ENCODE measurements at places on chromosomes 4 and X.

DNA sequence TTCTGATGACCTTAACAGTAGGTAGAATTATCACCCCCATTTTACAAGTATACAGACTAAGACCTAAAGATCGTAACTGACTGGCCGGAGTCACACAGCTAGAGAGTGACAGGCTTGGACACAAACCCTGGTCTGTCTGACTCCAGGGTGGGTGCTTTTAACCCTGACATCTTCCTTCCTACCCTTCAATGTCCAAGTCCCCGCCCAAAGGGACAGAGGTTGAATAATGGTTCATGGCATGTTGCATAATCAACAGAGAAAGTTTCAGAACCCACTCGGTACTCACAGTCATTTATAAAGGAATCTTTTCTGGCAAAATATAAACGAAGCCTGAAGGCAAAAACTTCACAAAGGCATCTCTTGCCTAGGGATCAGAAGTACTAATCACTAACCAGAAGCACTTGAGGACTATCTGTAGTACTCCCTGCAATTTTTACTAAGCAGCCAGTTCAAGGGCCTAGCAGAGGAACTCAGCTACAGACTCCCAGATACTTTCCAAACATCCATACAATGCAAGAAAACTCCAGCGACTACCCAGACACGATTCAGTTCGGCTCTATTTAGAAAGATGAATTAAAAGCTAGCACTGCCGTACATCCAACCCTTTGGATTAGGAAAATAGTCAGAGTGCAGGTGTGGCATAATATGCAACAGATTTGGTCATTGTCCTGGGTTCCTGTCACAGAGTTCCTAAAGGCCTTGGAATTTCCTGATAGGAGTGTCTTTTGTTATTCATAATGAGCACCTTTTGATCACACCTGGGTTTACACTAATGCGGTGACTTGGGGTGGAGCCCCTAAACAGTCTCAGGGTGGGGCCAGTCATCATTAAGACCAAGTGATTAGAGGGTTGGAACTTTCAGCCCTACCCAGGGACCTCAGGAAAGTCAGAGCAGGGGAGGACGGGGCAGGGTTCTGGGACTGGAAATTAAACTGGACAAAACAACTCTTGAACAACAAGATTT lies 44.0 kb downstream of the RELL1 start:
- no peak for DNase-seq

GRCh38 chr4:119841361-119841760 lies 212.8 kb upstream of the PDE5A start:
- no peak for DNase-seq

- DNase-seq = no peak
Measured at GRCh38 chr4:48667148-48667547, 112.9 kb downstream of the FRYL start.

DNA sequence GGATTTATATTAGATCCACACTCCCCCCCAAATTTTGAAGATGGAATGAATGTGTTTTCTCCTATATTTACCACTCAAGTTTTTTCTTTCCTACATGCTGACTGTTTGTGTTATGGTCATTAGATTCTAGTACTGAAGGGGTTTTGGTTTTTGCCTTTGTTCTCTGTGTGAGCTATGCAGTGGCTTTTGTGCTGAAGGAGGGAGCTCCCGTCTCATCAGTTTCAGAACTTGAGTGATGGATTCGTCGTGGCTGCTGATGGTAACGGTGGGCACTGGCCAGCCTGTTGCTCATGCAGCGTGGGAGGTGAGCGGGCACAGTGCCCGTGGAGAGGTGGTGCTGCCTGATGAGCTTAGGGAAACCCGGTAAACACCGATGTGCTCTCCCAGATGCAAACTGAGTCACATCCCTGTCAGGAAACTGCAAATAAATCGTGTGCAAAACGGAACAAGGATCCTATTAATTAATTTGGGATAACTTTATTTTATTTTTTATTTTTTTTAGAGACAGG lies 101.5 kb downstream of the SORBS2 start:
- no peak for DNase-seq

DNA sequence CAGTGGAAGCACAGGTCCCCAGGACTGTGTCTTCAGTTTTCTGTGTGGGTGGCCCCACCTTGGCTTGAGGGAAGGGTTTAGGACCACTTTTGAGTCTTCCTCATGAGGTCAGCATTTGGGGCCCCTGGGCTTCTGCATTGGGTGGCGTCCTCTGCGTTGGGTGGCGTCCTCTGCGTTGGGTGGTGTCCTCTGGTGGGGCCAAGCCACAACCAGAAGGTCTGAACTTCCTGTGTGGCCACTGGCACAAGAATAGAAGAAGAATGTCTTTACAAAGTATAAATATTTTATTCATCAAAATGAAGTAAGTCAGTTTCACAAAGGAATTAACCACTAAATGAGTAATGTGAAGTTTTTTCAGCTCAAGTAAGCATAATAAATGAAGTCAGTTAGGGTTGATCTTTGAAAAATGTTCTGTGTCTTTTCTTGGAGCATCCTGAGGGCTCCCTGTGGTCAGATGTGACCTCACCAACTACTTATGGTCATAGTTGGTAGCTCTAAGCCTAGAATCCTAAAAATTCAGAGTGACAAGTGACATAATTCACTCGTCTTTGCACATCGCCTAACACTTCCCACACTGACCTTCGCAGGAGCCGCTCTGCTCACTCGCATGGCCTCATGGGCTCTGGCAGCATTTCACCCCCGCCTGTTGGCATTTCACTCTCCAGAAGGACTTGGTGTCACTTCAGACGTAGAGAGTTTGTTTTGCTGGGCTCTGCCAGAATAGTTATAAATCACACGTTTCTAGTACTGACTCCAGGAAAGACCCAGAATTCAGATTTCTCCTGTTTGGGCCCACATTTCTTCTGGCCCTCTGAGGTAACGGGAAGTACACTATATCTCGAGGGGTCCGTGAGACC lies 39.0 kb upstream of the HGFAC start:
- no peak for DNase-seq

- no peak for DNase-seq
Measured at GRCh38 chr4:89196745-89197144, 85.4 kb downstream of the TIGD2 start.

GRCh38 chrX:120125444-120125843 lies 9.7 kb upstream of the RHOXF1 start:
- no peak for DNase-seq

- no peak for DNase-seq
Measured at GRCh38 chr4:171621646-171622045, 191.6 kb upstream of the GALNTL6 start.

- no peak for DNase-seq
Measured at GRCh38 chr4:113899271-113900070, 80.0 kb downstream of the ARSJ start.

DNA sequence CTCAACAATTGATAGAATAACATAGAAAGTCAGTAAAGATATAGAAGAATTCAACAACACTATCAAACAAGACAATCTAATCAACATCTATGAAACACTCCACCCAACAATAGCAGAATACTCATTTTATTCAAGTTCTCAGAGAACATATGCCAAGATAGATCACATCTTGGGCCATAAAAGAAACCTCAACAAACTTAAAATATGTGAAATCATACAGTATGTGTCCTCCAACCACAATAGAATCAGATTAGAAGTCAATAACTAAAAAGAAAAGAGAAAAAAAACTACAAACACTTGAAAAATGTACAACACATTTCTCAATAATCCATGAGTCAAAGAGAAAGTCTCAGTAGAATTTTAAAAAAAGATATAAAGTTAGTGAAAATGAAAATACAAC lies 78.6 kb upstream of the LDB2 start:
- no peak for DNase-seq

DNA sequence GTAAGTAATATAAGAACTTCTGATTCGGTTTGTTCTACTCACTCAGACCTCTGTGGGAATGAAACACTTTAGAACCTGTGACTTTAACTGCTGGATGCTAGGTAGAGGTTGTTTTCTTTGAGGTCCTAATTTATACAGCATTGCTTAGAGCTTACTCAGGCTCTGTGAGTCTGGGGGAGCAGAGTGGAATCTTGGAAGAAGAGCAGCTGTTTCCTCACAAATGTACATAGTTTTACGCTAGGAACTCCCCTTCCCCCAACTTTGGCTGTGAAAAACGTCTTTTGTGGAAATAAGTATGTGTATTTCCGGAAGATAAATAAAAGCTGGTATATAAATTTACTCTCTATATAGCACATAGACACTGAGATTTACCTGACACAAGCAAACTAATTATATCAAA lies 141.4 kb downstream of the NAA11 start:
- no peak for DNase-seq

GRCh38 chr4:180059216-180059881 lies 2183.9 kb upstream of the TENM3 start:
- DNase-seq = no peak

GRCh38 chrX:856566-857290 lies 226.1 kb downstream of the SHOX start:
- DNase-seq = no peak

- DNase-seq = no peak
Measured at GRCh38 chrX:134181275-134181660, 55.7 kb upstream of the CCDC160 start.

- no peak for DNase-seq
Measured at GRCh38 chr4:175671491-175671934, 140.6 kb downstream of the GPM6A start.

DNA sequence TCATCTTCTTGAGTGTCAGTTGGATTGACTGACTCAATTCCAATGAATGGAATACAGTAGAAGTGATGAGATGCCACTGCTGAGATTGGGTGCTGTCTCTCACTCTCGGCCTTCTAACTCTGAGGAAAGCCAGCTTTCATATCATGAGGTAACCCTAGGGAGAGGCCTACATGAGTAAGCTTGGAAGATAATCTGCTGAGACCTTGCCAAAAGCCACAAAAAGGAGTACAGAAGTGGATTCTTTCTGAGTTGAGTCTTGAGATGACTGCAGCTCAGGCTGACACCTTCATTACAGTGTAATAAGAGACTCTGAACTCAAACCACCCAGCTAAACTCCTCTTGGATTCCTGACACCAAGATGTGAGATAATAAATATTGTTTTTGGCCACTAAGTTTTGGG lies 537.4 kb upstream of the MAGEB18 start:
- DNase-seq = no peak

DNA sequence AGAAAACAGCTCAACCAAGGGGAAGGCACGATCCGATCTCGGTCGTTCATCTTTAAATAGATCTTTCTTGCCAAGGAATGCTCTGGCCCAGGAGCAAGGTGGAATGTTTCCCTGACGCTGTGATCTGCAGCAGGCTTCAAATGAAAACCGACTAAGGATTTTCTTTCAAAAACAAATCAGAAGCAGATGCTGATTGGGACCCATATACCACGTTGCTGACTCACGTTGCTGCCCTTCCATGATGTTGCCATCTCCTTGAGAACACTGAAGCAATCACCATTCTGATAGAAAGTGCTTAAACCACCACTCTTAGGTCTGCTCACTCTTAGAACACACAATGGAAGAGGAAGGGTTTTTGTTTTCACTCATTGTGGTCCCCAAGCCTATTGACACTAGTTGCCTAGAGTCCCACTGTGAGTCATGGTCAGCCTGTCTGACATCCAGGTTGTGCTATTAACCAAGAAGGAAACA lies 26.1 kb downstream of the LAMTOR3 start:
- no peak for DNase-seq

GRCh38 chr4:118058955-118059354 lies 24.7 kb downstream of the NDST3 start:
- DNase-seq = no peak

DNA sequence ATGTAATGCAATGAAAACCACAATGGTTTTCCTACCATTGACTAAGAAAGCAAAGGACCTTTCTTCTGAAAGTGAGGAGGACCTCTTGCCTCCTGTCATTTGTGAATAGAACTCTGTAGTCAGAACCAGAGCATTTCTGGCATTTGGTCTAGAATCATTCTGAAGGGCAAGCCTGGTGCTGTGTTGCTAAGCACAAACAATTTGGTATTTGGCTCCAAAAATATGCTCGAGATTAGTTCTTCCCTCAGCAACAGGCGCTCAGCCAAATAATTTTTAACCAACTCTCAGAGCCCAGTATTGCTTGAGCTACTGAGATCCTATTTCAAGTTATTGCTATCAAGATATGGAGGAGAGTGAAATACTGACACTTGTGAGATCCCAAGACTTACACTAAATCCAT lies 71.0 kb downstream of the SNCA start:
- no peak for DNase-seq

- DNase-seq = no peak
Measured at GRCh38 chr4:37489697-37490096, 196.5 kb downstream of the RELL1 start.

DNA sequence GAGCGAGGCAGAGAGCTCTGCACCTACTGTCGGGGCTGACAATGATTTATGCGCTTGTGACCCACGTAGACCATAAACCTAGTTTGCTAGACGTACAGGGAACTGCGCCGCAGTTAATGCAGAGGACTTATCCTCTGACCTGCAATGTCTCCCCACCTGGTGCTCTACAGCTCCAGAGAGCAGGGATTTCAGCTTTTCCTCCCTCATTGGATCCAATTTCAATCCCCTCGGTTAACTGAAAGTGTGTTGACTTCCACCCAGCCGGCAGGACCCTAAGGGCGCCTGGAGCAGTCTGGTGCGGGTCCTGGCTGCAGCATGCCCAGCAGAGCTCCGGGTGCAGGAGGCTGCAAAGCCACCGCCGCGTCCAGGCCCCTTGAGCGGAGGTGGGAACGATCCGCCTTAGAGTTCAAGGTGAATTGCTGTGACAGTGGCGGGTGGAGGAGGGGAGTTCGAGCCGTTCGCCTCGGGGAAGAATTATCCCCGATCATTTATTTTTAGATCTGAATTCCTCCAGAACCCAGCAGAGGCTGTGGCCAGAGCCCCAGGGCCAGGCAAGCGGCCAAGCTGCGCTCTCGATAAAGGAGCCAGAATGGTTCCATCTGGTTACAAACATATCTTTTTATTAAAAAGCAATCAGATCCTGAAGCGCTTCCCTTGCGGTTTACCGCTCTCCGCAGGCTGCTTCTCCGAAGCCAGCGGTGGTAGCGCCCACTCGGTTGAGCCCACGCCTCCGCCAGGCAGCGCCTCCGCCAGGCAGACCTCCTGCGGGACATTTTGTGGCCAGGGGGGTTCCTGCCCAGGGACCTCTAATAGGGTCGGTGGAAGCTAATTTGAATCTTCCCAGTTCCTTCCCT lies 66.0 kb downstream of the FBXO8 start:
- DNase-seq = no peak

DNA sequence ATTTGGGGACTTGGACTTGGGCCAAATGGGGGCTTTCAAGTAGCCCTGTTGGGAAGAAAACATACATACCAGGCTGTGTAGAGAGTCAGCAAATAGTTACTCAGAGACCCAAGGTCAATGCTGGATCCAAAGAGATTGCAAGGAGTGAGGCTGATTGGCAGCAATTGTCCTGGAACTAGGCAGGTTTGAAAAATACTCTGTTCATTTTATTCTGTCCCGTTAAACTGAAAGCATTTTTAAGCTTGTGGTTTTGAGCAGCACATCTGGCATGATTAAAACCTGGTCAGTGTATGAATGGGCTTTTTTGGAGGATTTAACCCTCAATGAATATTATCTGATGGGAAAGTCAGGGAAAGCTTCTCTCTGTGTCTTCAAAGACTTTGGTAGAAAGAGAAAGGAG lies 294.3 kb upstream of the BOD1L1 start:
- DNase-seq = no peak

- no peak for DNase-seq
Measured at GRCh38 chr4:132709056-132709455, 440.0 kb upstream of the PCDH10 start.

- DNase-seq = no peak
Measured at GRCh38 chr4:56468097-56468422, 643 bp downstream of the SRP72 start.
